ENCODE measurements at places on chromosomes 12 and 14. TPM values are rescaled to one million over a fixed set of nuclear protein-coding genes. Genes with fewer than 3 reads are reported as not detected.

GRCh38 chr12:51098611-51099010 is 15.2 kb upstream of the CSRNP2 start:
- no peaks in the 10 kb centered on the region for H3K27me3 ChIP-seq
- H3K4me3 ChIP-seq = no peak overlapping the region
- peaks cover 5% of the 10 kb centered on the region for H3K36me3 ChIP-seq
- DNase-seq = no peak

GRCh38 chr12:110349514-110350151 is 53.9 kb downstream of the ANAPC7 start:
- H3K27me3 ChIP-seq = peaks cover 2% of the 10 kb centered on the region
- H3K27ac ChIP-seq = no peak overlapping the region
- H3K4me1 ChIP-seq = peaks cover 16% of the 10 kb centered on the region
- H3K36me3 ChIP-seq = peaks cover 36% of the 10 kb centered on the region
- no peak overlapping the region for H3K4me3 ChIP-seq

- H3K4me1 ChIP-seq = no peaks in the 10 kb centered on the region
- no peak overlapping the region for H3K27ac ChIP-seq
- no peak overlapping the region for H3K4me3 ChIP-seq
- H3K36me3 ChIP-seq = no peaks in the 10 kb centered on the region
- H3K27me3 ChIP-seq = no peaks in the 10 kb centered on the region
Measured at GRCh38 chr12:52521175-52521567, 977 bp upstream of the KRT5 start.

DNA sequence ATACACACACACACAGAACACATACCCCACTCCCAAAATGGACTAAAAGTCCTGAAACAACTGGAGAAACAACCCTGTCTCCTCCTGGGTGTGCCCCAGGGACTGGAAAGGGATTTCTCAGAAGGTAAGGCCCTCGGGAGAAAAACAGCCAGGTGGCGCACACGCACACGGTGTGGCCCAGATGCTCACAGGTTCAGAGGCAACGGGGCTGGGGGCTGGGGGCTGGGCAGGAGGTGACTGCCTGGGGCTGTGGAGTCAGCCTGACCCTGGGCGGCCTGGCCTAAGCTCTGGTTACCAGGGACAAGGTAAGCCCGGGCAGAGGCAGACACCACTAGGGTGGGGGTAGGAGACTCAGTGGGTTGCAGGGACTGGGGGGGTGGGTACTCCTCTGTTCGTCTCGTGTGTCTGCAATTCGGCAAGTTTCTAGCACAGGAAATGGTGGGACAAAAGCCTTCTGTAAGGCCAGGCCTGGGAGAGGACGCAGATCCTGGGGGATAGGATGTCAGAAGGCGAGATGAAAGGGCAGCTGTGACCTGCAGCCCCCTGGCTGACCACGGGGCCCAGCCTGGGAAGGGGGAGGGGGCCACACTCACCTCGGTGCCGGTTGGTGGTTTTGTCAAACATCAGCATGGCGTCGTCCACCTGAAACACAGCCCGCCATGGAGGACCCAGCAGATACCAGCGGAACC is 10.4 kb downstream of the MSI1 start:
- H3K36me3 ChIP-seq = no peaks in the 10 kb centered on the region
- H3K27me3 ChIP-seq = peaks cover 29% of the 10 kb centered on the region
- H3K4me1 ChIP-seq = no peaks in the 10 kb centered on the region
- DNase-seq = no peak
- H3K4me3 ChIP-seq = no peak overlapping the region

ADAMTS20 gene
- not detected for polyA plus RNA-seq

HOXC9 gene
- polyA plus RNA-seq = not detected

- no peaks in the 10 kb centered on the region for H3K4me1 ChIP-seq
- DNase-seq = no peak
- H3K27me3 ChIP-seq = no peaks in the 10 kb centered on the region
- no peak overlapping the region for H3K4me3 ChIP-seq
- H3K27ac ChIP-seq = no peak overlapping the region
Measured at GRCh38 chr12:27592548-27592947, 68.5 kb downstream of the PPFIBP1 start.

BMP4 gene
- polyA plus RNA-seq = not detected

PLEK2 gene
- not detected for polyA plus RNA-seq

DNA sequence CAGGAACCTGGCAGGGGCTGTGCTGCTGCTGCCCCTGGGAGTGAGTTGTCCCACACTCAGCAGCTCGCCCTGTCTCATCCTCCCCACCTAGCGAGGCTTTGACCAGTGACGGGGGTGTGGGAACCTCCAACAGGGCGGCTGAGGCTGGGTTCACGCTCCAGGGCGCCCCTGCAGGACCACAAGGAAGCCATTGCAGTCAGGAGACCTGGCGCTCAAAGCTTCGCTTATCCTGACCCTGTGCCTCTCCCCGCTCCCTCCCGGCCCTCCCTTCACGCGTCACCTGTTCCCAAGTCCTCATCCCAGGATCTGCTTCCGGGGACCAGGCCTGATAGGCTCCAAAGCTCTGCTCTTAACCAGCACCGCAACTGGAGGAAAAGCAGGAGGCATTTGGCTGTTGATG is 272.0 kb upstream of the SFSWAP start:
- no peaks in the 10 kb centered on the region for H3K4me1 ChIP-seq
- no peak overlapping the region for H3K4me3 ChIP-seq
- no peak for DNase-seq
- H3K36me3 ChIP-seq = no peaks in the 10 kb centered on the region
- H3K27me3 ChIP-seq = peaks cover 4% of the 10 kb centered on the region

DNA sequence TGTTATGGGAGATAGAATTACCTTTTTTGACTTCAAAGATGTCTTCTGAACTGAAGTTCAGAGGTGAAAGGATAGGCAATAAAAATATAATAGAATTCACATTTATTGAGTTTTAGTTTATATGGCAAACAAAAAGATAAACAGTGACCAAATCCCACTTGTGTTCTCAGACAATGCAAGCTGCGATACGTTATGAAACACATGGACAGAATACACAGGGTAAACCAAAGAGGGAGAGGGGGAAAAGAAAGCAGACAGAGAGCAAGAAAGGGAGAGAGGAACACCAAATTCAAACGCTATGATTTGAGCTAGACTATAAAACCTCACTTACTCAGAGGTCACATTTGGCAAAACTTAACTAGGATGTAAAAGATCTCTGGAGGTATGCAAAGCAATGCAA is 238.2 kb upstream of the FLRT2 start:
- no peak overlapping the region for H3K27ac ChIP-seq
- H3K4me1 ChIP-seq = no peaks in the 10 kb centered on the region
- H3K36me3 ChIP-seq = no peaks in the 10 kb centered on the region
- DNase-seq = no peak

SLC6A13 gene
- polyA plus RNA-seq = 0.54 TPM

TSHR gene
- 0.59 TPM for polyA plus RNA-seq

FLRT2 gene
- polyA plus RNA-seq = not detected

FBXO34 gene
- polyA plus RNA-seq = 8.1 TPM

LARP4 gene
- 5.5 TPM for polyA plus RNA-seq

DNA sequence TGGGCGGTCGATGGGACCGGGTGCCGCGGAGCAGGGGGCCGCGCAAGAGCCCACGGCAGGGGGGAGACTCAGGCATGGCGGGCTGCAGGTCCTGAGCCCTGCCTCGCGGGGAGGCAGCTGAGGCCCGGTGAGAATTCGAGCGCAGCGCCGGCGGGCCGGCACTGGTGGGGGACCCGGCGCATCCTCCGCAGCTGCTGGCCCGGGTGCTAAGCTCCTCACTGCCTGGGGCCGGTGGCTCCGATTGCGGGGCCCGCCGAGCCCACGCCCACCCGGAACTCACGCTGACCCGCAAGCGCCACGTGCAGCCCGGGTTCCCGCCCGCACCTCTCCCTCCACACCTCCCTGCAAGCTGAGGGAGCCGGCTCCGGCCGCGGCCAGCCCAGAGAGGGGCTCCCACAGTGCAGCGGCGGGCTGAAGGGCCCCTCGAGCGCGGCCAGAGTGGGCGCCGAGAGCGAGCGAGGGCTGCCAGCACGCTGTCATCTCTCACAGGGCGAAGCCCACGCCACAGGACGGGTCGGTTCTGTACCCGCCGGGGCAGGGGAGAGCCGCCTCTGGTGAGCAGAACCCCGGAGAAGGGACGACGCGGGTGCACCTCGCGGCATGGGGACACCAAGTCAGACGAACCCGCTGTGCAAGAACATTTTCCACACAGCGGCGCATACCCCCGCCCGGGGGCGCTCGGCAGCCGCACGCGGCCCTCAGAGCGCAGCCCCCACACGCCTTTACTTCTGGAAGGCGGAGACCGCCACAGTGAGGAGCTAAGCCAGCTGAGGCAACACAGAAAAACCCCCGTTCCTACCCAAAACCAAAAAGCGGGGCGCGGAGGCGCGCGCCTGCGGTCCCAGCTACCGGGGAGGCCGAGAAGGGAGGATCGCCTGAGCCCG is 1.2 kb upstream of the SIVA1 start:
- no peaks in the 10 kb centered on the region for H3K27me3 ChIP-seq
- H3K4me1 ChIP-seq = peaks cover 18% of the 10 kb centered on the region
- H3K36me3 ChIP-seq = peaks cover 13% of the 10 kb centered on the region
- peak overlapping the region; percentile 98 for H3K4me3 ChIP-seq

DNA sequence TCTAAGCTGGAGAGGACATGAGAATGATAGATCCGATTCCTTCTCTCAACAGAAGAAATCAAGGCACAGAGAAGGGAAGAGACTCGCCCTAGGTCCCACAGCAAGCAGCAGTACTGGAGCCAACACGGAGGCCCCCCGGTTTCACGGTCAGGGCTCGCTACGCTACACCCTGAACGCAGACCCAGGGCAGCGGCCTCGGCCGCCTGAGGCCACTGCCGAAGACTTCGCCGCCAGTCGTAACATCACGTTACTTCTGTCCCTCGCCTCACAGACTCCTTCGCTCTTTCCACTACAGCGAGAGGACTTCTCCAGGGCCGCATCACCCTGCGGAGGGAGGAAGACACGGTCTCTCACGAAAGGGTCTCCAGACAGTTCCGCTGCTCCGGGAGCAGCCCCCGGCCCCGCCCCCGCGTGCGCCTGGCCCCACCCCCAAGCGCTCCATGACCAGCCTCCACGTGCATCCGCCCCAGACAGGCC is 411 bp upstream of the DCAF4 start:
- H3K27ac ChIP-seq = no peak overlapping the region
- peak overlapping the region; percentile 67 for H3K4me3 ChIP-seq
- peaks cover 10% of the 10 kb centered on the region for H3K4me1 ChIP-seq
- no peaks in the 10 kb centered on the region for H3K36me3 ChIP-seq
- peaks cover 1% of the 10 kb centered on the region for H3K27me3 ChIP-seq
- no peak for DNase-seq

RBP5 gene
- not detected for polyA plus RNA-seq

DNA sequence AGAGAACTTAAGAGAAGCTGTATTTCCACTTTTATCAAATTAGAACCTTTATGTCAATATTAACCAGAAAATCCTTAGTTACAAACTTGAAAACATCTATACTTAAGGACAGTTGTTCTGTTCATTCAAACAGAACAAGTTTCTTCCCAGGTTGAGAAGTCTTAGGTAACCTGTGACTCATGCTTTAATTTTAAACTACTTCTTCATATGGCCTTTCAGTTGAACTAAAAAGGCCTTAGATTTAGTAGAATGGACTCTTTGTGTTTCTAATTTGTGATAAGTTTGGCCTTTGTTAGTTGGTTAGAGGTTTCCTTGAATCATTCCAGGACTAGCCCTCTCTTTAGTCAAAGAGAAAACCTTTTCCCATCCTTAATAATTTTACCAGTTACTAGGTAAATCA is 274.2 kb downstream of the FUT8 start:
- H3K4me1 ChIP-seq = no peaks in the 10 kb centered on the region
- no peak overlapping the region for H3K4me3 ChIP-seq
- H3K36me3 ChIP-seq = peaks cover 6% of the 10 kb centered on the region
- no peak overlapping the region for H3K27ac ChIP-seq

- no peak overlapping the region for H3K27ac ChIP-seq
- no peaks in the 10 kb centered on the region for H3K27me3 ChIP-seq
- H3K4me1 ChIP-seq = no peaks in the 10 kb centered on the region
- no peak for DNase-seq
- H3K36me3 ChIP-seq = no peaks in the 10 kb centered on the region
Measured at GRCh38 chr12:20950248-20950647, 139.7 kb downstream of the SLCO1B3 start.

- H3K27ac ChIP-seq = no peak overlapping the region
- peaks cover 7% of the 10 kb centered on the region for H3K27me3 ChIP-seq
- DNase-seq = no peak
- no peak overlapping the region for H3K4me3 ChIP-seq
- H3K4me1 ChIP-seq = no peaks in the 10 kb centered on the region
Measured at GRCh38 chr14:104542871-104543830, 36.4 kb upstream of the C14orf180 start.

GLIPR1L1 gene
- polyA plus RNA-seq = not detected

DNA sequence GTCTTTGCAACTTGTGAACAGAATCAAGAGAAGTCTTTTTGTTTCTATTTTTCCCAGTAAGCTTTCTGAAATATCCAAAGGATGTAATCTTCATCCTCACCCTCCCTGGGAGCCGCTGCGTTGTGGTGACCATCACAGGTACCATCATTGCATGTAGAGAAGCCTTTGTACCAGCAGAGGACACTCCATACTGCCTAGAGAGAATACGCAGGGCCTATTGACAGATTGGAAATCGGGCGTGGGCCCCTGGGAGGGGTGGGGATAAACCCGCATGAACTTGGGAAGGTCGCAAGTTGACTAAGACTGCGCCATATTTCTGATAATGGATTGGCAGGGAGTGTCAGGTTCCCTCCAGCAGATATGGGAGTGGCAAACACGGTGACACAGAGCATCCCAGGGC is 12.7 kb downstream of the KRT1 start:
- H3K4me3 ChIP-seq = no peak overlapping the region
- H3K27me3 ChIP-seq = no peaks in the 10 kb centered on the region
- H3K4me1 ChIP-seq = no peaks in the 10 kb centered on the region
- no peak overlapping the region for H3K27ac ChIP-seq
- DNase-seq = no peak

KLRG1 gene
- polyA plus RNA-seq = 3.7 TPM

KRT78 gene
- polyA plus RNA-seq = not detected

KRT82 gene
- not detected for polyA plus RNA-seq

DNA sequence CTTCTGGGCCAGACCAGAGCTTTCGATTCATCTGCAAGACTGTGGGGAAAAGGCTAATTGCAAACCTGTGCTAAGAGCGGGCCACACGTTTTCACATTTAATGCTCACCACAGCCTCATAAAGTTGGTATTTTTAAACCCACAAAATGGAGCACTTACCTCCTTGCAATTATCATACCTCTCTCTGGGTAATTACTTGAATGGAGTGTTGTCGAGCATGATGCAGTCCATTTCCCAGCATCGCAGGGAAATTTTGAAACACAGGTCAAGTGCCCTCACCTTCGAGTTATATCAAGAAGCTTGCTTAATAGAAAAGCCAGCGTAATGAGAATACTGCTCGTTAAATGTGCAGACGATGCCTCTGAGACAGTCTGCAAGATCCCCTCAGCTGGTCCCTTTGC is 8.8 kb upstream of the IFI27L2 start:
- no peaks in the 10 kb centered on the region for H3K36me3 ChIP-seq
- no peak for DNase-seq
- H3K4me3 ChIP-seq = no peak overlapping the region
- H3K4me1 ChIP-seq = peaks cover 3% of the 10 kb centered on the region

- no peak for DNase-seq
- H3K4me1 ChIP-seq = peaks cover 15% of the 10 kb centered on the region
- no peaks in the 10 kb centered on the region for H3K27me3 ChIP-seq
- no peaks in the 10 kb centered on the region for H3K36me3 ChIP-seq
Measured at GRCh38 chr14:63435838-63436237, 107.3 kb downstream of the PPP2R5E start.

NYNRIN gene
- 0.04 TPM for polyA plus RNA-seq

TUBA1C gene
- polyA plus RNA-seq = 121 TPM

- no peaks in the 10 kb centered on the region for H3K27me3 ChIP-seq
- H3K4me1 ChIP-seq = no peaks in the 10 kb centered on the region
- H3K4me3 ChIP-seq = no peak overlapping the region
- DNase-seq = no peak
Measured at GRCh38 chr12:110262442-110263388, 18.3 kb upstream of the ATP2A2 start.

MTERF2 gene
- polyA plus RNA-seq = 3.7 TPM

- no peaks in the 10 kb centered on the region for H3K4me1 ChIP-seq
- no peaks in the 10 kb centered on the region for H3K27me3 ChIP-seq
- DNase-seq = no peak
- H3K27ac ChIP-seq = no peak overlapping the region
Measured at GRCh38 chr12:52496590-52497071, 3.6 kb upstream of the KRT6A start.
